ENCODE measurements at places on chromosomes 13 and 19.

- DNase-seq, result no peak
Measured at GRCh38 chr13:99993660-99994637, 12.4 kb downstream of the ZIC2 start.

- DNase-seq, result peak; percentile 92
Measured at GRCh38 chr19:42184401-42184861, 33.0 kb downstream of the DEDD2 start.

DNA sequence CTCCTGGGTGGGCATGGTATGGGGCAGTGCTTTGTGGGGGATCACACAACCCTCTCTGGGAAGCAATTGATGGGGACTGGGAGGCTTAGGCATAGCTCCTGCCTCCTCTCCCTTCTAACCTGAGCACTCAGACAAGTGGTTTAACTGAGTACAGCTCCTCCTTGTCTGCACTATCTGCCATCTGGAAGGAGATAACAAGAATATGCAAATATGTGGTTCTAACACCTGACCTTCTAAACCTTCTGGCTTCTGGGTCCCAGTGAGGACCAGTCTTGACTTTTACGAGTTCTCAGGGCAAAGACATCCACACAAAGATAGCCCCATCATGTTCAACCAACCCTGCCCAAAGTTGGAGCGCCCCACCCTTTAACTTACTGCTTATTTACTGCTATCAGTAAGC is 381.0 kb upstream of the TSHZ3 start:
- peak; percentile 3 for DNase-seq

GRCh38 chr19:765179-765738 is 14.3 kb downstream of the MISP start:
- no peak for DNase-seq

DNA sequence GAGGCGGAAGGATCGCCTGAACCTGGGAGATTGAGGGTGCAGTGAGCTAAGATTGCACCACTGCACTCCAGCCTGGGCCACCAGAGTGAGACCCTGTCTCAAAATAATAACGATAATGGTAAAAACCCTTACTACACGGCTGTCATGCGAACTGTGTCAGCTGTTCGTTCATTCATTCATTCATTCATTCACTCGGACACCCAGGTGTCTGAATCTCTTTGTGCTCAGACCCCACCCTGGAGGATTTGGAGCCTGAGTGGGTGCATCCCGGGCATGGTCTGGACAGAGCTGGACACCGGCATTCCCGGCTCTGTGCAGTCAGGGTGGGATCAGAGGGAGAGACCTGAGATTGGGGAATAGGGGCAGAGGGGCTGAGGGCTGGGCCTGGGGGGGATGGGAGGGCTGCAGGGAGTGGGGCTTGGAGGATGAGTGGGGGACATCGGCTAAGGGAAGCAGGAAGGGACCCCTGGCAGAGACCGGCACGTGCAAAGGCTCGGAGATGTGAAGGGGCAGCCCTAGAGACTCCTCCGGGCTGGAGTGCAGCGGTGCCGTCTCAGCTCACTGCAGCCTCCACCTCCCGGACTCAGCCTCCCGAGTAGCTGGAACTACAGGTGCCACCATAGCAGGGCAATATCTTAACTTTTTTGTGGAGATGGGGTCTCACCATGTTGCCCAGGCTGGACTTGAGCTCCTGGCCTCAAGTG is 31.6 kb upstream of the TCF3 start:
- no peak for DNase-seq

DNA sequence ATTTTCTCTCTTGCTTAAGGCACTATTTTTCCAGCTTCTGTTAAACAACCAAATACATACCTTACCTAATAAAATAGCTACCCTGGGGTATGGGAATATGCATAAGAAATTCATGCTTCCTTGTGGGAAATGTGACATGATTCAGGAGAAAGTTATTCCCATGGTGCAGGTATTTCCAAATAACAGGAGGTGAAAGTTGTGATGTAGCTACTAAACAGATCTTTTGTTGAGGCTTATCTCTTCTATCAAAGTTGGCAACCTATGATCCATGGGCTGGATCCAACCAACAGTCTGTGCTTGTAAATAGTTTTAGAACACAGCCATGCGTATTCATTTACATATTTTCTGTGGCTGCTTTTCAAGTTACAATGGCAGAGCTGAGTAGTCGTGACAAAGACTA is 177.8 kb upstream of the NBEA start:
- DNase-seq, result no peak

DNA sequence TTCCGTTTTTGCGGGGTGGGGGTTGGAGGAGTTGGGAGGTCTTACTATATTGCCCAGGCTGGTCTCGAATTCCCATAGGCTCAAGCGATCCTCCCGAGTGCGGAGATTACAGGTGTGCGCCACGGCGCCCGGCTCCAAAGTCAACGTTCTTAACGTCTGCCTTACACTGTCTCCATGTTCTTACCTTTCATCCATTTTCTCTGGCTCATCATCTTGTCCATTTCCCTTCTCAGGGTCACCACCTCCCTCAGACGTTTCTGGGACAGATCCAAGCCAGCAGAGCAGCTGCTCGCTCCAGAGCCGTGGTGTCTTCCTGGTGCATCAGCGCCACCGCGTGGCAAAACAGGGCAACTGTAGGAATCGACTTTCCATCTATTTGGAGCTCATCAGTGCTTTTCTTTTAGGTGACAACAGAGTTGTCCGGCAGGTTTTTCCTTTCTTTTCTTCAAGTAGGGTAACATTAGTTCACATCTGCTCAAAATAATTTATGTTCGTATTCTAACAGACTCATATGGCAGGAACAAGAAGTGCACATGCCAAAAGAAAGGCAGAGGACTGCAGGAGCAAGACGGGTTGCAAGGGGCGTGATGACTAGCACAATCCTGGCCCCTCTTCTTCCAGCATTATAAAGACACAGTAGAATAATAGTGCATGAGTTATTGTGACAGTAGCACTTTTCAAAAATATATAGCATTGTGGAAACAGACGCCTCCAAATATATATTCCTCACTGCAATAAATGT is 103.1 kb upstream of the ABCC4 start:
- peak; percentile 91 for DNase-seq

- DNase-seq, result no peak
Measured at GRCh38 chr19:8571006-8571411, 6.2 kb downstream of the MYO1F start.

- DNase-seq, result no peak
Measured at GRCh38 chr13:102757006-102757405, 16.6 kb downstream of the TEX30 start.

DNA sequence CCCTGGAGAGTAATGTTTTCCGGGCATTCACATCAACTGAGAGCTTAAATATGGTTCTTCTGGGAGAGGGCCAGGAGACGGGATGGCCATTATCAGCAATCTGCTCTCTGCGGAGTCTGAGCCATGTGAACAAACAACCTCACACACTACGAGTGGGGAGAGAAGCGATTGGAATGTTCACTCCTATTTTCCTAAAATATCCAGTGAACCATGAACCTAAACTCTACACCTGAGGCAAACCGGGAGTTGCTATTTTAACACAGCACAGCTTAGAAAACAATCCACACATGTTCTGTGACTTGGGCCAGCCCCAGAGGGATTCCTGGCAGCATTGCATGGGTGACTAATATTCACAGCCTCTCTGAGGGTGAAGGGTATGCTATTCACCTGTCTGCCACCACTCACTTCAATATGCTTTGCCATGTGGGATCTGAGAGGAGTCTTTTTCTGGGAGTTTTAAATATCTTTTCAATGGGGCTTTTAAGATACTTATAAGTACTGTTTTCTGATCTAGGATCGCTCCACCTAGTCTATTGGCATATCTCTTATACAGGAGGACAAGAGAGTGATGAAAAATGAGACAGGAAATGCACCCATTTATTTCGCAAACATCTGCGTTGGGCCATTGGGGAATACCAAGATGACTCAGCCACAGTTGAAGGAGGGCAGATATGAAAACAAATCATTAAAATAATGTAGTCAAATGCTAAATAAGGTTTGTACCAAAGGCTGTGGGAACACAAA is 72.6 kb upstream of the SERP2 start:
- no peak for DNase-seq

- no peak for DNase-seq
Measured at GRCh38 chr19:30558793-30559192, 186.6 kb downstream of the ZNF536 start.

GRCh38 chr13:110216006-110216397 is 91.0 kb downstream of the COL4A1 start:
- no peak for DNase-seq

DNA sequence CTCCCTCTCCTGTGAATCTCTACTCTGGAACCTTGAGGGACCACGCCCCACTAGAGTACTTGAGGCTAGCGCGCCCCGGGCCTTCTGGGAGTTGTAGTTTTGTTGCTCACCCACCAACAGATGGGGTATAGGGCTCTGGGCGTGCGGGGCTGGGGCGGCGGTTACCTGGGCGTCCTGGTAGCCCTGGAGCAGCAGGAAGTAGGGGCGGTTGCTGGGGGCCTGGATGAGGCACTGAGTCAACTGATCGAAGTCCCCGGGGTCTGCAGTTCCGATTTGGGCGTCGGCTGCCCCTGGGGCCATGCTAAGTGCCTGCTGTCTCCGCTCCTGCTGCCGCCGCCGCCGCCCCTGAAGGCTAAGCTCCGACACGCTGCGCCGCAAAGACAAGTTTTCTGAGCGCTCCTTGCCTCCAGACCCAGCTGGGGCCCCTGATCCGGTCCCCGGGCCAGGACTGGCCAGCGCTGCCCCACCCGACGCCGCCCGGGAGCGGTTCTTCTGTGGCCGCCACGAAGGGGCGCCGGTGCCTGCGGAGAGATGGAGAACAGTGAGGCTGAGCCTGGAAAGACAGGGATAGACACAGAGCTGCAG is 5.3 kb downstream of the RASIP1 start:
- DNase-seq, result peak; percentile 92

DNA sequence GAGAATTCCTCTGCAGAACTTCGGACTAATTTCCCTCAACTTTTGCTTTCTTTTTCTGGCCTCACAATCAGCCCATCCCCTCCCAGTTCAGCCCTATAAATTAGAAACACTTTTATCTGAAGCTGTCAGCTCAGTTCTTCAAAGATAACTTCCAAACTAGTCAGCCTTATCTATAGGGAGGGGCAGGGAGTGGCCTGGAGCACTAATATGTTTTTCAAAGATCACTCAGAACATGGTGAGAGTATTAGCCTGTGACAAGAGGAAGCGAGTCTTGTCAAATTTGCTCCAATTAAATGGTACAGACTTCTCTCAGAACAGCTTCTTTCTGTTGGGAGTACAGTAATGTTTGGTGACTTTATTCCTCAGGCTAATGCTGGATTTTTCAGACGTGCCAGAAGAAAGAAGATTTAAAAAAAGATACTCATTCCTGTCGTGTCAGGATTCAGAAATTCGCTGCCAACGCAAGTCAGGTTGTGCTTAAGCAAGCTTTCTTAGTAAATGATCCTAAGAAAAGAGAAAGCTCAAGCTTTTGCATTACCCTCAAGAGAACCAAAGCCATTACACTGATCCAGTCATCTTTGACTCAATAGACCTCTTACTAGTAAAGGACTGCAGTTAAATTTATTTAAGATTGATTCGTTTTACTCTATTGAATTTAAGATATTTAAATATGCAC is 1033.6 kb downstream of the SLITRK5 start:
- DNase-seq, result peak; percentile 42

GRCh38 chr13:44692173-44692713 is 116.1 kb upstream of the TSC22D1 start:
- peak; percentile 76 for DNase-seq

GRCh38 chr19:47141695-47142094 is 11.1 kb downstream of the SAE1 start:
- no peak for DNase-seq

GRCh38 chr19:56839652-56840450 is 675 bp downstream of the PEG3 start:
- peak; percentile 99 for DNase-seq

DNA sequence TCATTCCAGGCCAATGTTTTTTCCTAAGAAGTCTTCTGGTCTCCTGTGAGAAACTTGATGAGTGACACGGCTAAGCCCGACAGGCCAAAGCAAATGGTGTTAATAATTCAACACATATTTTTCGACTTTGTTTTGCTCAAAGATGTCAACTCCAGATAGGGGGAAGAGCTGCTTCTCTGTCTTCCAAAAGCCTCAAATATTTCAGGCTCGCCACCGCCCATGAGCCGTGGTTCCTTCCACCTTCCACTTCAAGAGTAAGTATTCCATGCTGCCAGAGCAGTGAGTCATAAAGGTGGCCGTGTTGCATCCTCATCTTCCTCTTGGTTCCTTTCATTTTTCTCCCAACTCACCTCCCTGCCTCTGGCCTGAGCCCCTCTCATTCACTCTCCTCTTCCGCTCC is 272.6 kb downstream of the EFNB2 start:
- no peak for DNase-seq

- DNase-seq, result no peak
Measured at GRCh38 chr19:33275559-33275932, 26.8 kb downstream of the CEBPA start.

DNA sequence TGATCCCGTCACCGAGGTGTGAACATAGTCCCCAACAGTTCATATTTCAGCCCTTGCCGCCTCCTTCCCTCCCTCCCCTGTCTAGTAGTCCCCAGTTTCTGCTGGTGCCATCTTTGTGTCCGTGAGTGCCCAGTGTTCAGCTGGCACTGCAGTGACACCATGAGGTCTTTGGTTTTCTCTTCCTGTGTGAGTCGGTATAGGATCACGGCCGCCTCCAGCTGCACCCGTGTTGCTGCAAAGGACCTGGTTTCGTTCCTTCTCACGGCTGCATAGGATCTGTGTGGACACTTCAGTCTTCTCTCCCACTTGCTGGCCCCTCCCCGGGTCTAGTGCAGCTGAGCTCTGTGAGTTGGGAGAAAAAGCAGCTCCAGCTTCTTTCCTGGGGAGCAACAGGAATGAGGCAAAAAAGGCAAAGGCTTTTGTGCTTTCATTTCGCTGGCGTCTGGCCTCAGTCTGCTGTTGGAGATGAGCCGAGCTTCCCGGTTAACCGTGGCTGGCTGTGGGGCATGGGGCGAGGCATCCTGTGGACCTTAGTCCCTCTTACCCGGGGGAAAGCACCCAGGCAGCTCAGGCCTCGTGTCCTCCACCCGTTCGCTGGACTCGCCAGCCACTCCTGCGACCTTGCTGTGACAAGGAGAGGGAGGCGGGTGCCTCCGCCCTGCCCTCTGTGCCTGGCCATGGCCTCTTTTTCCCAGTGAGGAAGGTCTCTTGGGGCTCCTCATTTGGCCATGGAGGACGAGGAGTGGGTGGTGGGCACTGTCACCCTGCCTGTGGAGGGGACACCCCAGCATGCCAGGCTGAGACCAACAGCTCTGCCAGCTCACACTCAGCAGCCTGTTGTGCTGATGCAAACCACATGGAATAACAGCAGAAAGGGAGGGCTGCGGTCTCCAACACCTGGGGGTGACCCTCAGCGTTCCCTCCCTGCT is 196.5 kb downstream of the TEX29 start:
- no peak for DNase-seq

- DNase-seq, result no peak
Measured at GRCh38 chr13:99282264-99283231, 24.4 kb upstream of the GPR18 start.

GRCh38 chr19:3024870-3025548 is 4.1 kb downstream of the TLE2 start:
- DNase-seq, result peak; percentile 83

- peak; percentile 59 for DNase-seq
Measured at GRCh38 chr13:81140675-81141074, 799.7 kb upstream of the SPRY2 start.

Measured in mesendoderm (in vitro differentiated cells).